ENCODE measurements at places on chromosomes 5 and 9.

GRCh38 chr5:73564675-73565074 lies 764 bp downstream of the ANKRA2 start:
- no peak for DNase-seq

- DNase-seq, result no peak
These were observed 13.5 kb downstream of the GAPT start for GRCh38 chr5:58504766-58505165.

DNA sequence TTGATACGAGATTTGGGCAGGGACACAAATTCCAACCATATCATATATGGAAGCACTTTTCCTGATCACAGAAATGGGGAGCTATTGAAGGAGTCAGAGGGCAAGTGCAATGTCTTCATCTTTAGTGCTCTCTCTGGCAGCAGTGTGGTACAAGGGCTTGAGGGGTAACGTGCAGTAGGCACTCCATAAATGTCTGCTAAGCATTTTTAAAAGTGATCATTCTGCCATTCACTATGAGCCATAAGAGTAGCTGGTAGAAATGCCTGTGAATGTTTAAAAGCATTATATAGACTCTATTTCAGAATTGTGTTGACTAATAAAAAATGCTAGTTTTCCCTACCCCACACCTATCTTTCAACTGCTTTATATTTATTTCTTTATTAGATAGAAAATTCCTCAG lies 61.1 kb upstream of the DHFR start:
- no peak for DNase-seq

DNA sequence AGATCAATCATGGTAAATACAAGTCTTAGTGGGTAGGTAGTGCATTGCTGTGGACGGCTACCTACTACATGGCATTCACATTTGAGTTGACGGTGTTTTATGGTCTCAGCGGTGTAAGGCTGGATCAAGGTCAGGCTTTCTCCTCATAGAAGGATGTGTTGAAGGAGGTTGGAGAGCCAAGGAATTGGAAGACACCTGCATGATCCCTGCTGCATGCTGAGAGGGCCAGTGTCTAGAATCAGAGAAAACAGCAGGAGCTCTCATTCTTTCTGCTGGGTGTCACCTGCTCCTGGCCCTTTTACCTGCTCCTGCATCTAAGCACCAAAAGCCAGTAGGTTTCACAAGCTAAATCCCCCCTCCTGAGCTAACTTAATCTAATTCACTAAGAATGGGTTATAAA lies 88.2 kb downstream of the RGS7BP start:
- DNase-seq, result no peak

- no peak for DNase-seq
These were observed 29.2 kb upstream of the CEP120 start for GRCh38 chr5:123452401-123452800.

- DNase-seq, result no peak
These were observed 114.0 kb downstream of the CDC42SE2 start for GRCh38 chr5:131377785-131378325.
